CD4-positive, alpha-beta T cell treated with Interleukin-21 for 1 hour (primary cell): ENCODE measurements at places on chromosomes 2 and 18.

DNA sequence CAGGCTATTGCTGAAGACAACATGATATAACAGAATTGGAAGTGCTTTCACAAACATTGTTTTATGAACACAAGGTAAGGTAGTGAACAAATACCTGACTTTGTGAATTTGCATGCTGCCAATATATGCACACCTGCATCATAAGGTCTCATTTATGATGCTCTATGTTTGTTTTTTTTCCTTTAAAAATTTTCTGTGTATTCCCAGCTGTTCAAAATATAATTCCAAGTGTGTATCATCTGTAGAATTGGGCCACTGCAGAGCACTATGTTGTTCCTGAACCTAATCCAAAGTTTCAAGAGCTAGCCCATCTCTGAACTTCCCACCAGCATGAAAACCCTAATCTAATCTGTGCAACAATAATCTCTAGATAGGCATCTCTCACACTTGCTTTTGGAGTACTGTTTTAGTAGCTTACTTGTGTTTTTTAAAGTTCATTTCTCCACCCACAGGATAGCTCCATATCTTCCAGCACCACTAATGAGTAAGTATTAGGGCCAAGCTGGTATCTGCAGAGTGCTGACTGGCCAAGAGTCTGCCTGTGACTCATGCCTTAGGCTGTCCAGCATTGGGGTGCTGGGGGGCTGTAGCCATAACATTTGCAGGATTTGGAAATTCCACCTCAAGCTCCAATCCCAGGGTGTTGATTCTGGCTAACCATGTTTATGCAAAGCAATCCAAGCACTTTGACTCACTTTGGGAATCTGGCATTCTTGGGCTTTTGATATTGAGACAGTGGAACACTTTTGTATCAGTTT lies 208.2 kb upstream of the REV1 start:
- no peak for DNase-seq

DNA sequence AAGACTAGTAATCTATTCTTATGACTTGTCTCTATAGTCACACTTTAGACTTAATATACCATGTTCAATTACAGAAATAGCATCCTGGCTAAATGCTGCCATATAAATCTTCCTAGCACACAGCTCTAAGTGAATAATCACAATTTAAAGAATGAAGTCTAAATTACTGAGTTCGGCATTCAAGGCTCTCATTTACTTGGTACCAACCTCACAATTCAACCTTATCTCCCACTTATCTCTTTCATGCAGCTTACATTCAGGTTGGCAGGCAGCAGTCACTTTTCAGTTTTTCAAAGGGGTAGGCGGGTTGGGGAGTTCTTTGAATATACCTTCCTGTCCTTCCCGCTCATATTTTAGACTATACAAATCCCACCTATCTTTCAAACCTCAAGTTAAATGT lies 1.5 kb downstream of the MMADHC start:
- DNase-seq: peak; percentile 16

- no peak for DNase-seq
These were observed 142.6 kb upstream of the LGALSL start for GRCh38 chr2:64311191-64311910.

DNA sequence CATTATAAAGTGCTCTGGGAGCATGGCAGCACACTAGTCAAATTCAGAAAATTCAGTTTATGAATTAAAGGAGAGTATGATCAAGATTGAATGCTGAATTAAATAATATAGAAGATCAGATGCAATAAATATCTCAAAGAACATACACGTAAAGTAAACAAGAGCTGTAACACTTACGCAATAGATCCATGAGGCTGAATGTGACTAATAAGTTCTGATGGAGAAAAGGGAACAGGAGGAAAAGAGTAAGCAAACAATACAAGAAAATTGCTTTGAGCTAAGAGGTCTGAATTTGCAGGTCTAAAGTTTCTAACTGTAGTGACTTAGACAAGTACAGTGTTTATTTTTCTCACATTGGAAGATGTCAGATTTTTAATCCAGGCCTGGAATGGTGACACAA lies 646.7 kb upstream of the ZNF804A start:
- no peak for DNase-seq

DNA sequence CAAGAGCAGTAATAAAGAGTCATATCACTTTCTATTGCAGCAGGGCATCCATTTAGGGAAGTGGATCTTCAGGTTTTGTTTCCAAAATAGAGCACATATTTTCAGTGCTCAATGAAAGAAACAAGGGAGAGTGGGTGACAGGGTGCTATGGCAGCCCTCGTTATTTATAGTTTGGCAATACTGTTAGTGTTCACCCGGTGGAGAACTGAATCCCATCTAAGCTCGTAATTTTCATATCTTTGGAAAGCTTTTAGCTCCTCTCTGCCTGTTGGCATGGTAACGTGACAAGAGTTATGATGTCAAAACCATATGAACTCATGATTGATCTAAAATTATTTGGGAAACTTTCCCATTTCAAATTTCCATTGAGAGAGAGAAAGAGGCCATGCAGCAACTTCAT lies 331.9 kb downstream of the LRRTM1 start:
- DNase-seq: no peak

GRCh38 chr2:88190808-88191721 lies 20.9 kb downstream of the THNSL2 start:
- DNase-seq: peak; percentile 21

DNA sequence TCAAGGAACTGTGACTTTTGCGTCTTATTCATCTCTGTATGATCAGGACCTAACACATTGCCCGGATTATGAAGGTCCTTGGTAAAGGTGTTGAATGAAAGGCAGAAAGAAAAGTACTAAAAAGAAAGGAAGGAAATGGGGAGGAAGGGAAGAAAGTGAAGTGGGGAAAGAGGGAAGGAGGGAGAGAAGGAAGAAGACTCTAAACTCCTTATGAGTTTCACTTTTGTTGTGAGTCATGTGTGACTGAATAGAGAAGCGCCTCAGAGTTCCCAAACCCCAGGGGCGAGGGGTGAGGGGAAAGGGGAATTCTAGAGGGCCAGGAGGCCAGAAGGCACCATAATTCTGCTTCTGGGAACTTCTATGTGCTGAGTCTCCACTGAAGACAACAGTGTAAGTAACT lies 30.9 kb upstream of the OSBPL6 start:
- DNase-seq: no peak

- no peak for DNase-seq
These were observed 41.8 kb upstream of the SLC14A2 start for GRCh38 chr18:45573514-45573913.

GRCh38 chr2:186573531-186573930 lies 16.3 kb upstream of the ITGAV start:
- no peak for DNase-seq

- DNase-seq: no peak
These were observed 81.0 kb downstream of the SPRED2 start for GRCh38 chr2:65351234-65351947.

GRCh38 chr2:21836261-21836660 lies 712.5 kb downstream of the TDRD15 start:
- DNase-seq: no peak

GRCh38 chr2:73402386-73403103 lies 16.9 kb downstream of the ALMS1 start:
- DNase-seq: no peak

DNA sequence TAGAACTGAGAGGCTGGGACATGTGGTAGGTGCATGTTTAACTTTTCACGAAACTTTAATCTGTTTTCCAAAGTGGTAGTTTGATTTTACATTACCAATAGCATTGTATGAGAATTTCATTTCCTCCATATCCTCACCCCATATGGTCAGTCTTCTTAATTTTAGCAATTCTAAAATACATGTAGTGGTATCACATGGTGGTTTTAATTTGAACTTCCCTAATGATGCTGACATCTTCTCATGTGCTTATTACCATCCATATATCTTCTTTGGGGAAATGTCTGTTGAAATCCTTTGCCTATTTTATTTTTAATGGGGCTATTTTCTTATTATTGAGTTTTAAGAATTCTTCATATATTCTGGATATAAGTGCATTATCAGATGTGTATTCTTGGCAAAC lies 89.3 kb downstream of the BCL2L11 start:
- no peak for DNase-seq

- no peak for DNase-seq
These were observed 789 bp upstream of the TGFA start for GRCh38 chr2:70554338-70554892.

GRCh38 chr18:7637269-7637668 lies 70.2 kb downstream of the PTPRM start:
- no peak for DNase-seq

- DNase-seq: no peak
These were observed 1495.5 kb upstream of the ACVR2A start for GRCh38 chr2:146349334-146349733.

DNA sequence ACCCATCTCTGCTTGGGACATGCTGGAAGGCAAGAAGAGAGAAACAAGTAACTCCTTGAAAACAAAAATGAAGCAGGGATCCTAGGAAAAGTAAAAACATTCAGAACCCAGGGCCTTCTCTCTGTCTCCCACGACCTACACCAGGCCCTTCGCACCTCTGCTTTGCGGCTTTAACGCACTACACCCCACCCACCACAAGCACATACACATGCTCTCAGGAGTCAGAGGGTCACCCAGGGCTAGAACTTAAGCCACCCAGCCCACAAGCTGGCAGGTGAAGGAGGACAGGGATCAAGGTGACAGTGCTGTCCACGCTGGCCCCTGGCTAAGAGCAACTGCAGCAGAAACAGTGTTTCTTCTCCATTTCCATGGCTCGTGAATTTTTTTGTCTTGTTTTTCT lies 72.2 kb downstream of the BCL11A start:
- no peak for DNase-seq

DNA sequence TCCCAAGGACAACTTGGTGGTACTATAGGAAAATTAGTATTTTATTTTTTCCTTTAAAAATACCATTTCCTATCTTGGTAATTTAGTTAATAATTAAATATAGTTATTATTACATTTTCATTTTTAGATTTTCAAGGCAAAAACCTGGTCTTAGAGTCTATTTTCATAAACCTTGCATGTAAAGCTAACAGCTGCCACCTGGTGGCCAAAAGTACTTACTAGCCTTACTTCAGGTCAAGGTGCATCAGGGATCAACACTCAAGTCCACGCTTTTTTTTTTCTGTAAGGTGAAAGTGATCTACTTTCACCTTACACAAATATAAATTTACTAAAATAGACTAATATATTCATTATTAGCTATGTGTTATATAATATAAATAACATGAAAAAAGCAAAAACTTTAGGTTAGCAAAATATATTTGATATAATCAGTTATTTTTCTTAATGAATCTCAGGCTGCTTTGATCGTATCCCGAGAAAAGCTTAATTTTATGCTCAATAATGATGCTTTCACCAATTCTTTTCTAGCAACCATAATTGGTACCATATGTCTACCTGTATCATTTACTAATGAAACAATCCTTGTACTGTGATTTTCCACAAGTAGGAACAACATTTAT lies 62.5 kb downstream of the RELCH start:
- DNase-seq: peak; percentile 72

- peak; percentile 51 for DNase-seq
These were observed 6.4 kb downstream of the ARL4C start for GRCh38 chr2:234490271-234491091.

GRCh38 chr2:196956069-196956468 lies 29.6 kb upstream of the PGAP1 start:
- no peak for DNase-seq

- DNase-seq: no peak
These were observed 35.9 kb downstream of the NCK2 start for GRCh38 chr2:105780606-105781005.

- no peak for DNase-seq
These were observed 116.5 kb upstream of the SERTAD2 start for GRCh38 chr2:64770137-64770780.

- no peak for DNase-seq
These were observed 145.2 kb upstream of the MMADHC start for GRCh38 chr2:149732730-149733290.

- no peak for DNase-seq
These were observed 23.9 kb downstream of the DOK1 start for GRCh38 chr2:74578408-74578807.

- no peak for DNase-seq
These were observed 142.4 kb downstream of the CAPN13 start for GRCh38 chr2:30664761-30665358.

- no peak for DNase-seq
These were observed 4.6 kb upstream of the RNF181 start for GRCh38 chr2:85590950-85591349.

- DNase-seq: no peak
These were observed 80.2 kb downstream of the EFEMP1 start for GRCh38 chr2:55843096-55843993.

DNA sequence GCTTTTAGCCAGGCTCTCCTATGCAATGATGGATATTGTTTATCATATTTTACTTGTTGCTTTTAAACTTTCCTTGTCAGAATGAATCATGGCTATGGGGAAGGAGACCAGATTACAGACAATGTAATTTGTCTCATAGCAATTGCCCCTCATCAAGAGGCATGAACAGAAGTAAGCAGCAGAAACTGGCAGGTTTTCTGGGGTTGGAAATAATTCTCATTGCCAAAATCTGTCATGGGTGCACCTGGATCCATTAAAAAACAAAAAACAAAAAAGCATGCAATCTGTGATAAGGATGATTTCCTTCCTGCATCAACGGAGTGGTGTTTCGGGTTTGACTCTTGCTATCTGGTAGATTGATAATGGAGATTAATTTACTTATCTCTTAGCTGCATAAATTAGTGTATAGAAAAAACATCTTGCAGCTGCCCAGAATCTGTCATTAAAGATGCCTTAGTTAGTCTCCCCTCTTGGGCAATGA lies 419.6 kb downstream of the SOX11 start:
- DNase-seq: no peak

- peak; percentile 80 for DNase-seq
These were observed 154.3 kb downstream of the EIPR1 start for GRCh38 chr2:3223080-3223923.

DNA sequence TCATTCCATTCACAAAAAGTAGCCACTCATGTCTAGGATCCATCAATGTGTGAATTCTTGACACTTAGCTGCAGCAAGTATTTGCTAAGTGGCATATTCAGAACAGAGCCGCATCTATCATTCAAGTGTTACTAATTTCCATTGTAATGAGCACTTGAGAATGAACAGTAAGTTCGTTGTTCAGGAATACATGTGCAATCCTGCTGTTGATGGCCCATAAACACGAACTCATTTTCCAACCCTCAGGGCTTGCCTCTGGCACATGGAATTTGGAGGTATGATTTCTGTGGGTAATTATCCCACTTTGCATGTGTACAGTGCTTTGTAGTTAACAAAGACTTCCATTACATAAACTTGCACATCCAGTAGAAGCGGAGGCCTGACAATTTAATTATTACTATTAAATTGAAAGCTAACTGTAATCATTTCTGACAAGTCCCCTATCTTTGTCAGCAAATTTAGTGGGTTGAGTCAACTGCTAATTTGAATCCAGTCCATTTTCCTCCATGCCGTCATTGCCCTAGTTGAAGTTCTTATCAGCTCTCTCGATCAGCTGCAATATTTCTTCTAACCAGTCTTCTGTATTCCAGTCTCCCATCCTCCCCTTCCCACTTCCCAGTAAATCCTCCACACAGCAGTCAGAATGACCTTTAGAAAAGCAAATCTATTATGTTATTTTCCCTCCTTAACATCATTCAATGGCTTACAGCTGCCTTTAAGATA lies 116.0 kb upstream of the AQP4 start:
- no peak for DNase-seq

GRCh38 chr2:11757101-11757500 lies 10.7 kb downstream of the LPIN1 start:
- peak; percentile 76 for DNase-seq
